ENCODE measurements at places on chromosomes 5 and 9.
A peak's percentile ranks its signal among the peaks of the same experiment; 100 is the strongest.

GRCh38 chr5:96870094-96871026, 5.9 kb upstream of the ERAP2 start:
- no peak for DNase-seq

DNA sequence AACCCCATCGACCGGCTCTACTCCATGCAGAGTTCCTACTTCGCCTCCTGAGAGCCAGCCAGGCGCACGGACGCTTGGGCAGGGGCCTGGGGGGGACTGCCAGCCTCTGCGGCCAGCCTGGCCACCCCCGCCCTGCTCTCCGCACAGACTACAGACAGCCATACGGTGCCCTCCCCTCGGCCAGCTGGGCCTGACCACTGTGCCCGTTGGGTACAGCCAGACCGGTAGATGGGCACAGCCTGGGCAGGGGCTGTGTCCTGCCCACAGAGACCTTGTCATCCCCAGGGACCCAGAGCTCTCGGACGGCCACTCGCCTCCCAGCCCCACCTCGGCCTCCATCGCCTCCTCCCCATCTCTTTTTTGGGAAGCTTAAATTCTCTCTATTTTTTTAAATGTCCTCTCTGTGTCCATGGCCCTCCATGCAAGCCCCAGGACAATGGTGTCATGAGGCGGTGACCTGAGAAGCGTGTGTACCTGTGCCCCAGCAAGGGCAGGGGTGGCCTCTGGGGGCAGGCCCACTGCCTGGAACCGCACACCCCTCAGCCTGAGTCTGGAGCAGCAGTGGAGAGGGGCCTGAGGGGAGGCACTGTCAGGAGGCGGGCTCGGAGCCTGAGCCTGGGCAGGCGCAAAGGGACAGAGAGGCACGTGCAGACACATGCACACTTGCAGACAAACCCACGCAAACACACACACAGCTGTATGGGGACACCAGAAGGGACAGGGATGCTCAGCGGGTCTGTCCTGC, 82.8 kb downstream of the LMX1B start:
- no peak for DNase-seq

GRCh38 chr5:6287176-6287575, 91.2 kb downstream of the MED10 start:
- DNase-seq, result no peak

- no peak for DNase-seq
These were observed 34.5 kb upstream of the ORM1 start for GRCh38 chr9:114288193-114289091.

DNA sequence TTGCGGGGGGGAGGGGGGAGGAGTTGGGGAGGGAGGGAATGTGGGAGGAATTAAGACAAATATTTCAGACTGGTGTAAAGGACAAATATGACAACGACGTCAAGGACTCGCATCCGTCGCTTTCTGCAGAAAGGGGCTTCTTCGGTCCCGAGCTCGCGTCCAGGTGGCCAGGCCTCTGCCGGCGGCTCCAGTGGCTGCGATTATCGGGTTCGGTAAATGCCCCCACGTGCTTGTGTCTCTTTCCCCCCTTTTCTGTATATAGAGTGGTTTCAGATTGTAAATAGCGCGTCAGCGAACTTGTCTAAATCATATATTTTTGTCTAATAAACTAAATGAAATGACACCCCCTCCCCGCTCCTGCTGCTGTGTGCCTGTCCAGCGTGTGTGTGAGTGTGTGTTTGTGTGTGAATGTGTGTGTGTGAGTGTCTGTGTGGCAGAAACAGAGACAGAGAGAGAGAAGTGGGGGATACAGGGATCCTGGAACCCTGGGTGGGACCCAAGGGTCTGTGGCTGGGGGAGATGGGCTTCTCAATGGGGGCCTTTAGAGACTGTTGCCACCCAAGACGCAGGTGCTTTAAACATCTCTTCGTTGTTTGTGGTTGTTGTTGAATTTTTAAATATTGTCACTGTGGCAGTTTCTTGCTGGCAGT, 5.6 kb downstream of the IRX1 start:
- no peak for DNase-seq

GRCh38 chr9:133331641-133332380, 4.2 kb downstream of the SURF6 start:
- no peak for DNase-seq

DNA sequence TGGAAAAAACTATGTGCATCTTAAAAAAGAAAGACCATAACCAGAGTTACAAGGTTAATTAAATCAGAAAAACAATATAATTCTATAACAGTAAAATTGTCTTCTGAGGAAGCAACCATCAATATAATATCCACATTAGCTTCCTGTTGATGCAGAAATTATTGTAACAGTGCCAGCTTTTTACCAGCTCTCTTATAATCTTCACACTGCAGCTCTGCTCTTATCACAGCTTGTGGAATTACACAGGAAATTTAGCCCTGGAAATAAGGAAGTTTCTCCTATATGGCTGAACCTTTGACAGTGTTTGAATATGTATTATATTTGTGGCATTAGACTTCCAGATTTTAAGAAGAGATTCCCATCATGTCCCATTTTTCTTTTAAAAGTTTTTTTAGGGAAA, 49.1 kb upstream of the TEK start:
- no peak for DNase-seq

GRCh38 chr5:151264113-151264512, 11.1 kb downstream of the GM2A start:
- DNase-seq, result no peak

DNA sequence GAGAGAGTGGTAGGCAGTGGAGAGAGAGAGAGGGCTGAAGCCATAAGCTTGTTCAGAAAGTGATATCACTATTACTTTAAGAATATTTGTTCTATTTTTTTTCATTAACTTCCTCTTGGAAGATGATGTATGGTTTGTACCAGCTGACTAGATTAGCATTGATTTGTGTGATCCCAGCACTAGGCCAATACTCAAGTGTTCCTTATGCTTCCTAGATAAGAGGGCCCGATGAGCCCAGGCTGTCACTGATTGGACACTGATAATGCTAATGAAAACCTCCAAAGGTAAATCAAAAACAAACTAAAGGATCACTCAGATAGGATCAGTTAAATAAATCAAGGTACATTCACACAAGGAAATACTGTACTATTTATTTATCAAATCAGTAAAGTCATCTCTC, 52.7 kb upstream of the OTULINL start:
- DNase-seq, result no peak

- no peak for DNase-seq
These were observed 1207.1 kb upstream of the CDH18 start for GRCh38 chr5:21195145-21195544.

DNA sequence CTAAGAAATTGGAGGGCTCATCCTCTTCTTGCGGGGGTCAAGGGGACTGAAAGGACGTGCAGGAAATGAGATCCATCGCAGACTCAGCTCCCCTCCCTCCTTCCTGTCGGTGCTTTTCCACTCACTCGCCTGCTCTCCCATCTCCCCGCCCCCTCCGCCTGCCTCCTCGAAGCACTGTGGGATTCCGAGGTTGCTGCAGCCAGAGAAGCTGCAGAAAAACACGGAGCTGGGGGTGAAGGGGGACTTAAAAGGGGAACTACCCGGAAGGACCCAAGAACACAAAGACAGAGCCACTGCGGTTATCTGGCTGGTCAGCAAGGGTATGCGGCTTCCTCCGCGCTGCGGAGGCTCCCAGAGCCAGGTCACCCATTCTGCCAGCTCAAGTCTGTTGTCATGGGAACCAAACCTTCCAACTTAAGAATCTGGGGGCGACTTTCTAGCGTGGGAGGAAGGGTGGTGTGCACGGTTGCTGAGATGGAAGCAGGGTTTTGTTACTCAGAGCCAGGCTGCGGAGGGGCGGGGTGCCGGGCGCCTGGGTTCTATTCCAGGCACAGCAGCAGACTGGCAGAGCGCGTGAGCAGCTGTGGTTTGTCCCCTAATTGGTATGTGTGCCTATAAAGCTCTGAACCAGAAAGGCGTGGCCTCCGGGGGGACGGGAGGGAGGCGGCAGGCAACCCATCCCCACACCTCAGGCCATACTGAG, 24.9 kb downstream of the PCDHGC5 start:
- peak; percentile 71 for DNase-seq

DNA sequence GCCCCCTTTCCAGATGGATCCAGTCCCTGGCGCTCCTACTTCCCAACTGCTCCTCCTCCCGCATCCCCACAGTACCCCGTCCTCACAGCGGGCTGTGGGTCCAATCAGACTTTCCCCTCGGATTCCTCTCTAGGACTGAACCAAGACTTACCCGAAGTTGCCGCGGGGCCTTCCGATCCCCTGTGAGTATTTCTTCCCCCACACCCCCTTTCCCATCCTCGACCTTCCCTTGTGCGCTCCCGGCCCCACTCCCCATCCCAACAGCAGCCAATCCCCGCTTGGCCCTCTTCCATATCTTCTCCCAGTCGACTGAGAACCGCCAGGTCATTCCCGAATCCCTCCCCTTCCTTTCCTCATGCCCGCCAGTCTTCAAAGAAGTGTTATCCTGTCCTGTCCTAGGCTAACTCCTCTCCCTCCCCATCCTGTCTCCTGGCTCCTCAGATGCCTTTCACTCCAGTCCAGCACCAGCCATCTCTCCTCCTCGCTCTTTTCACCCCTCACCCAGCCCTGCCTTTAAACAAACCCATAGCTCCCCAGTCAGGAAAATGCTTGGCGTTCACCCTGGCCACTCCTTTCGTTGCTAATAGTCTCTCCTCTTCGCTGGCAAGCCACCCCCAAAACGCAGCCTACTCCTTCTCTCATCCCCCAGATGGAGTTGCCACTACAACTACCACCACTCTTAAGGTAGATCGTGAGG, 646 bp downstream of the SWI5 start:
- no peak for DNase-seq

- no peak for DNase-seq
These were observed 4.7 kb downstream of the SPTAN1 start for GRCh38 chr9:128556926-128557634.

GRCh38 chr5:10503997-10504793, 59.7 kb upstream of the ANKRD33B start:
- DNase-seq, result no peak

GRCh38 chr5:138943599-138944173, 68.6 kb upstream of the LRRTM2 start:
- no peak for DNase-seq

DNA sequence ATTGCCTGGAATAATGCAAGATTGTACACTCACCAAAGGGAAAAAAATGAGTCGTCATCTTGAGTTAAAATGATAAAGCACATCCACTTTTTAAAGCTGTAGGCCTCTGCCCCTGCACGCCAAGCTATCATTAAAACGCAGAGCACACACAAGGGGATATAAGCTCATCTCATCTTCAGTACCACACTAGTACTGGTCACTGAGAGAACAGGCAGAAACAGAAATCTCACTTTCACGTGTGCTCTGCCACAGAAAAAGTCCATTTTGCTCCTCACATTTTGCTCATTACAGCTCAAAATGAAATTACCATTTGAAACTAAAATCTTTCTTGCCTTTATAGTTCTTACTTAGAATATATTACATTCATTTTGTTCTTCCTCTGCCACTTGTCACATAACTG, 99.2 kb upstream of the SLC30A5 start:
- no peak for DNase-seq

DNA sequence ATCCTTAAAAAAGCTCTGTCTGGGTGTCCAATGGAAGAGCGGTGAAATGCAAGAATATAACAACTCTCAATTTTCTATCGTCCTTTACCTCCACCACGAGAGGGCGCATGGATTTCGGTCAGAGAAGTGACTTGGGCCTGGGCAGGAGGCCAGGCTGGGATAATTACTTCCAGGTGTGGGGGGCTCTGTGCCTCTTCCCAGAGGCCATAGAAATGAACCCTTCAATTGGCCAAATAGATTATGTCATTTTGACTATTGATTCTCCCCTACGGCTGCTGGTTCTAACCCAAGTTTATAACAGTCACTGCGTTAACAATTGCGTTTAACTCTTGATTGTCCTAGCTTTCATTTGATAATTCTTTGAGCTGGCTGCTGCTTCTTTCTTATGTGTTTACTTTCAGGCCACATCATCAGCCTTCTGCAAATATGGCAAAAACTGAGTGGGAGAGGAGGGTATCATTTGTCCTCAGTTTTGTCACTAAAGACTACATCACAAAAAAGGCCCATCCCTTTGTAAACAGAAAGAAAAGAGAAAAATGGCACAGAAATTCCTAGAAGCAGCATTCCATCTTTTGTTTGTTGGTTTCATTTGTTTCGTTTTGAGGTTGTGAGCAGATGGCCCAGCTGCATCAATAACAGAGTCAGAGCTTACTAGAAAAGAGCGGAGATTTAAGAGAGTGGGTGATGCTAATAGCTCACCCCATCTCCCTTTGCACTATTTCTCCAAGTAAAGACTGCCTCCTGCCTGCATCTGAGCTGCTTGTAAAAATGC, 45.4 kb upstream of the ZFR start:
- DNase-seq, result peak; percentile 45

DNA sequence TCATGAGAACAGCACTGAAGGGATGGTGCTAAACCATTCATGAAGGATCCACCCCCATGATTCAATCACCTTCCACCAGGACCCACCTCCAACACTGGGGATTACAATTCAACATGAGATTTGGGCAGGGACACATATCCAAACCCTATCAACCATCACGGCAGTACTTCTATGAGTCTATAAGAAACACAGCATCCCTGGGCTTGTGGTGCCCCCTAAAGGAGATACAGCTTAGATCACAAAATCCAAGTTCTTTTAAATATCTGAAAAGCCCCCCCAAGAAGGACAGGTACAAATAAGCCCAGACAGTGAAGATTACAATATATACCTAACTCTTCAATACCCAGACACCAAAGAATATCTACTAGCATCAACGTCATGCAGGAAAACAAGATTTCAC, 233.7 kb upstream of the ADRA1B start:
- DNase-seq, result no peak

GRCh38 chr9:117733465-117733864, 29.3 kb downstream of the TLR4 start:
- no peak for DNase-seq

- no peak for DNase-seq
These were observed 136.9 kb upstream of the FBN2 start for GRCh38 chr5:128674837-128675446.

DNA sequence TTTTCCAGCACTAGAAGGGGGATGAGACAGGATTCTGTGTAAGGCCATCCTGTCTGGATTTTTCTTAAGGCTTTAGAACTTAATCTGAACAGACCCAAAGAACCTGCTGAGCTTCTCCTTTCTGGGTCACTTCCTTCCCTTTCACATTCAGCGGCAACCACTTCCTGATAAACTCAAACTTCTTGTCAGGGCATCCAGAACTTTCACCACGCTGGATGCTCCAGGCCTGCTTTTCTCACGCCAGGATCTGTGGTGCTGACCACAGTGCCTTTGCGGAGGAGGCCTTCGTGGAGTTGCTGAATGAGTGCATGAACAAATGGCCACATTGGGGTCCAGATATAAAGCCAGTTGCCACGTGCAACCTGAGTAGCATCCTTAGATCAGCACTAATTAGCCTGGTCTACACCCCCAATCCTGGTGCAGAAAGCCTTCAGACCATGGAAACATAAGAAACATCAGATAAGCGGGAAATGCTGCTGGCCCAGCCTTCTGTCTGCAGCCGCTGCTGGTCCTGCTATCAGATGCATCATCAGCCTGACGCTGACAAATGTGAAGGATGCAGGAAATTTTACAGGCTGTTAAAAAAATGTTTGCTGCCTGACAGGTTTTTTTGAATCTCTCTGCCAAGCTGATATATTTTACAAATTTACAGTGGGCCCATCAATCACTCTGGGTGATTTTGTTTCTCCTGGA, 75.3 kb upstream of the BARHL1 start:
- DNase-seq, result no peak
